ENCODE measurements at places on chromosomes 1 and 21.

DNA sequence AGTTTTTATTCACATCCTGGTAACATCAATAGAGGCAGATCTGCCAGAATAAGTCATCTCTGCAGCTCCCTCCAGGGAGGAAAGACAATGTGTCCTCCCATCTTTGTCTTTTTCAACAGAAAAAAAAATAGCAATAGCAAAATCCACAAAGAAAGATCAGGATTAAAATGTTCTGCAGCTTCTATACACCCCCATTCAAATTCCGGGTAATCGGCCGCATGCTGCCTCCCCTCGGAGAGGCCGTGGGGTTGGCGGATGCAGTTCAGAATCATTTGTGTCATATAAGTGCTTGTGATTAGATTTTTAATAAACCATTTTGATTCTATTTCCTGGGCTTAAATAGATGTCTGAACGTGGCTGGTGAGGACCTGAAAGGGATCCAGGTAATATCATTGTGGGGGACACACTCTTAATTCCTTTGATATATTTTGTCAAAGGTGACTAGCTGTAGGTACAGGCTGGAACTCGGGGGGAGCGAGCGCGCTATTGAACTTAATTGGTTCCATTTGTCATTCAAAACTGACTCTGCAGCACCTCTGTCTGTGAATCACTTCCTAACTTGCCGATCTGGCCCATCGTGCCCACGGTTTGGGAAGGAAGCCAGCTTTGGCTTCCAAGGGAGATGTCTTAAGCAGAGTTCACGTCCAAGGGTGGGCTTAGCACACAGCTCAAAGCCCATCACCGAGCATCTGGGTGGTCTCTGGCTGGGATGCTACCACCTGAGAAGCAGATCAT, 85.6 kb upstream of the ARHGEF16 start:
- no peak for DNase-seq

DNA sequence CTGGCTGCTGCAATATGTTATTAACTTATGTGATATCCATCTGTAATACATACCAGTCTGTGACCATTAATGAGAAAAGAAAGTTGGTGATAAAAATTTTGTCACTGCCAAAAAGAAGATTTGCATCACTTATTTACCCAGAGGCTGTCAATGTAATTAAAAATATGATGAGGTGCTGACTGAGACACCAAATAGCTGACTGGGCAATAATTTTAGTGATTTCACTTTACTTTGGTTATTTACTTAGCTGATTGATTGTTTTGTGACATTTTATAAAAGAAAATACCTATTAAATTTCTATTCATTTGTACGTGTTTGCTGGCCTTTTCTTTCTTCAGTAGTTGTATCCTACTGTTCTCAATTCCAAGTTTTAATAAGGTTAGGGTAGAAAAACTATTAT, 139.2 kb downstream of the HLX start:
- no peak for DNase-seq

- DNase-seq = no peak
These were observed 27.4 kb upstream of the HRNR start for GRCh38 chr1:152251391-152251790.

DNA sequence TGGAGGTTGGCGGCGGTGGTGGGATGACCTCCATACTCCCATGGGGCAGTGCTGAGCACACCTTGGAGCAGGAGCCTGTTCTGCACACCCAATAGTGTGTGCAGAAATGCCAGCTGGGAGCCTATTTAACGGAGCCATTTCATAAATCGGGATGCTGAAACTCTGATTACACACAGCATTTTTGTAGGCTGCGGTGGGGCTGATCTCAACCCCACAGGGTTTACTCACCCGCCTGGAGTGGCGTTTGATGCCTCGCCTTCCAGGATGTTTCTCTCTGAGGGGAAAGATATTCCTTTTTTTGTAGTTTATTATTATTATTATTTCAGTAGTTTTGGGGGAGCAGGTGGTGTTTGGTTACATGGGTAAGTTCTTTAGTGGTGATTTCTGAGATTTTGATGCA, 82.6 kb upstream of the WDR26 start:
- no peak for DNase-seq

GRCh38 chr1:95467036-95467435, 233.0 kb downstream of the RWDD3 start:
- no peak for DNase-seq

DNA sequence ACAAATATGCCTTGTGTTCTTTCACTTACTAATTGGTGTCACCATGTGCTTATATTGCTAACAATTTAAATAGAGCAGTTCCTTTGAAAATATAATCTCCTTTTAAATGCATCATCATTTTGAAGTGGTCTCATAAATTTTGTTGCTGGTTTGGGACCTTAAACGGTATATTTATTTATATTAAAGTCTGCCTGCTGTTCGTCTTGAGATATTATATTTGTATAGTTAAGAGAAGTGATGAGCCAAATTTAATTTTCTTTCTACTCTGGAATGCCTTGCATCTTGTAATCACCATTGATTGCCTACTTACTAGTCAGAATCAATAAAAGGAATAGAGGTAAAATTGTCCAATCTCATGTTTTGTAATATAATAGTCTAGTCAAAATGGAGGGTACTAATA, 91.6 kb downstream of the NTNG1 start:
- DNase-seq = no peak

DNA sequence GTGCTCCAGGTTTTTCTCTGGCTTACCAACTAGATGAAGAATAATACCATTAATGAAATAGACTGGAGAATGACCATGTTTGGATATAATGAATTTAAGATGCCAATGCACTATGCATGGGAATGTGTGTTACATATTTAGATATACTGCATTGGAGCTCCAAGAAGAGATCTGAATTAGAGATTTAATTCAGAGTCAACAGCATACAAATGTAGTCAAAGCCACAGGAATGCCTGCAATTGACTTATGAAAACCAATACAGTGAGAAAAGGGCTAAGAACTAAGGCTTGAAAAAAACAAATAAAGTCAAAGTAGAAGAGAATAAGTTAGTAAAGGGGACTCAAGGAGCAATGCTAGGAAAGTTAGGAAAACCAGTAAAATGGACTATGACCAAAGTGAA, 59.1 kb downstream of the USP24 start:
- no peak for DNase-seq

- DNase-seq = no peak
These were observed 522 bp downstream of the TMEM59 start for GRCh38 chr1:54052431-54052933.

- no peak for DNase-seq
These were observed 9.6 kb upstream of the GPR37L1 start for GRCh38 chr1:202112859-202113689.

Measured in GM12864 (cell line).